ENCODE measurements at places on chromosomes 3 and 15.

- DNase-seq = no peak
These were observed 70.4 kb upstream of the C15orf39 start for GRCh38 chr15:75131269-75131643.

DNA sequence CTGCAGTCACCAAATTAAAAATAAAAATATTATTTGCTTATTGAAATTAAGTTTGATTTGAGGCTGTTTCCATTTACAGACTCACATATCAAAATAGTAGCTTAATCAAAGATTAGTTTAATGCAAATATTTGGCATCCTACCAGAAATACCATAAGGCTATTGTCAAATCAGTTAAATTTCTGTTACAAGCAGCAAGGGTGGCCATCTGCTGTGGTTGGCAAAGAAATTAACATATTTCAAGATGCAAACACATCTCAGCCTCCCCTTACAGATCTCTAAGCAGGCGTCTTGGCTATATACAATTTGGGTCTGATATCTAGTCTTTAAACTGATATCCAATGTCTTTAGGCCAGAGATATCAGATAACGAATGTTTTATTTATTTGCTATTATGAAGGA lies 83.2 kb upstream of the NEDD4 start:
- no peak for DNase-seq

GRCh38 chr3:180548050-180548449 lies 53.9 kb upstream of the TTC14 start:
- no peak for DNase-seq

GRCh38 chr15:79136434-79137046 lies 46.0 kb upstream of the RASGRF1 start:
- no peak for DNase-seq

- no peak for DNase-seq
These were observed 170.9 kb downstream of the AKAP13 start for GRCh38 chr15:85551221-85551832.

DNA sequence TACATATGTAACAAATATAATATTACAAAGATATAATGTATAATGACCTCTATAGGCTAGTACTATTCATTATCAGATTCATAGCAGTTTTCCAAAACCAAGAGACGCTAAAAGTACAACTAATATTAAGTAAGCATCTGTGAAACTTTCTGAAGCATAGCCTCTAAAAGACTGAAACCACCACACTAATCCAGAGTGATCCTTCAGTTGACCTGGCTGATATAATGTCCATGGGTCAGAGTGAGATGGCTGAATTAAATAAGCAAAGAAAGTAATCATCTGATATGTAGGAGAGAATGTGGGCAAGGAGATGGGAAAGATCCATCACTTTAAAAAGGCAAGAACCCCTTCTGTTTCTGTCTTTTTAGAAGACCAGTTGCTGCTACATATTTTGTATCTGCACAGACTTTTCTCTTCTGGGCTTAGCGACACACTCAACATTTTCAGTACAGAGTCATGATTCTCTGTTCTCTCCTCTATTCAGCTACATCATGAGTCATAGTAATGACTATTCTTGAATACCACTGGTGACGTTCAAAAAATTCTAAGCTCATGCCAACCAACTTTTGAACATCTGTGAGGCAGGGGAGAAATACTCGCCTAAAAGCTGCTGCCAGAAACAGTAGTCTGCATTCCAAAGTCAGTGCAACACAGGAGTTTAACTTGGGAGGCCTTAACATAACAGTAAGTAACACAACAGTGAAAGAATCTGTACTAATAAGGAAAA lies 149.6 kb downstream of the MAGI1 start:
- DNase-seq = no peak

- DNase-seq = no peak
These were observed 97.8 kb downstream of the SHQ1 start for GRCh38 chr3:72750405-72750965.

DNA sequence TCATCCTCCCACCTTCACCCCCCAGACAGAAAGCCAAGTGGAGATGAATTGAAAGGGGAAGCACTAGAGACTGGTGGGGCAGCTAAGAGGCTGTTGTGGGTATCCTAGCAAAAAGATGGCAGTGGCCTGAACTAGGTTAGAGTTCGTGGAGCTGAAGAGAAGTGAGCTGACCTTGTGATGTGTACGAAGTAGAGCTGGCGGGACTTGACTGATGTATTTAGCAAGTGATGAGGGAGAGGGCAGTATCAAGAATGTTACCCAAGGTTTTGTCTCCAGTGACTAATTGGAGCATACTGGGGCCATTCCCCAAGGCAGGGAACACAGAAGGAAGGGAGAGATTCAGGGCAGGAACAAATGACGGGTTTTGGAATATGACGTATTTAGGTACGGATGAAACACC lies 50.0 kb upstream of the CP start:
- no peak for DNase-seq

GRCh38 chr3:48750856-48751255 lies 33.8 kb upstream of the IP6K2 start:
- no peak for DNase-seq

- DNase-seq = no peak
These were observed 66.4 kb downstream of the PRTG start for GRCh38 chr15:55676507-55676906.

- no peak for DNase-seq
These were observed 111.4 kb upstream of the MBNL1 start for GRCh38 chr3:152157337-152157736.

DNA sequence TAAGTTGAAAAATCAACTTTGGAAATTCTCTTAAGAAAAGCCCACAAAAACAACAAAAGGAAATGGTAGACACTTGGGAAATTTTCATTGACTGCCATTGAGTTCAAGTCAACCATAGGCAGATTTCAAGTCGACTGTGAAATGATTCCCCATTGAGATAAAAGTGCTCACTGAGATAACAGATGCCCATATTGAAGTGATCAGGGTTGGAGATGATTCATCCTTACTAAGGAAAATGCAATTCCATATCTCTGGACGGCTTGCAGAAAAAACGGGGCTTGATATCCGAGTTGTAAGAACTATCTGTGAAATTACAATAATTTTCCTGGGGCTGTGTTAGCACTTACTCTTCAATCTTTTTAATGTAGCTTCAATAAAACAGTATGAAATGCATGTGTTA lies 373.1 kb upstream of the THRB start:
- DNase-seq = no peak

GRCh38 chr3:141323936-141324704 lies 44.2 kb upstream of the ZBTB38 start:
- no peak for DNase-seq

GRCh38 chr15:29344474-29344873 lies 74.9 kb upstream of the NSMCE3 start:
- no peak for DNase-seq

- no peak for DNase-seq
These were observed at the start of gene CPLX3 for GRCh38 chr15:74826364-74826819. TSS of gene CPLX3 (plus strand) at chr15:74826627. CDS start at chr15:74826704, 77 bp downstream.

DNA sequence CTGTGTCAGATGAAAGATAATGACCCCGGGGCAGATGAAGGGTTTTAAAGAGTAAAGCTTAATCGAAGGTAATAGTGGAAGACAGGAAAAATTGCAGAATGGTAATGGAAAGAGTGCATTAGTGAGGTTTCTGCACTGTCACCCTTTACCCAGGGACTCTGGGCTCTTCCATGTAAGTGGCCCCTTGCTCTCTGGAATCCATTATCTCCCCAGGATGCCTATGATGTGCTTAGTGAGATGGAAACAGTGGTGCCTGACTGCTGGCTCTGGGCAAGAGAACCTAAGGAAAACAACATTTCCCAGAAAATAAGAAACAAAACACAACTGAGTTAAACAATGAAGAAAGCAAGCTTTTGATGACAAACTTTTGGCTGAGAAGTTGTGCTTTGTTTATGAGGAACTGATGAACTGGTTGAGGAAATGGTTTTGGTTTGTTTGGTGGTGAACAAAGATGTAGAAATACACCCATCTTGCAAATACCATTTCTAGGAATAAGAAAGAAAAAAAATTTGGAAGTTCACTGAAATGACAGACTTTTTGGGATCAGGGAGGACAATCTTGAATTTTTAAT lies 119.9 kb upstream of the RASGRP1 start:
- no peak for DNase-seq

DNA sequence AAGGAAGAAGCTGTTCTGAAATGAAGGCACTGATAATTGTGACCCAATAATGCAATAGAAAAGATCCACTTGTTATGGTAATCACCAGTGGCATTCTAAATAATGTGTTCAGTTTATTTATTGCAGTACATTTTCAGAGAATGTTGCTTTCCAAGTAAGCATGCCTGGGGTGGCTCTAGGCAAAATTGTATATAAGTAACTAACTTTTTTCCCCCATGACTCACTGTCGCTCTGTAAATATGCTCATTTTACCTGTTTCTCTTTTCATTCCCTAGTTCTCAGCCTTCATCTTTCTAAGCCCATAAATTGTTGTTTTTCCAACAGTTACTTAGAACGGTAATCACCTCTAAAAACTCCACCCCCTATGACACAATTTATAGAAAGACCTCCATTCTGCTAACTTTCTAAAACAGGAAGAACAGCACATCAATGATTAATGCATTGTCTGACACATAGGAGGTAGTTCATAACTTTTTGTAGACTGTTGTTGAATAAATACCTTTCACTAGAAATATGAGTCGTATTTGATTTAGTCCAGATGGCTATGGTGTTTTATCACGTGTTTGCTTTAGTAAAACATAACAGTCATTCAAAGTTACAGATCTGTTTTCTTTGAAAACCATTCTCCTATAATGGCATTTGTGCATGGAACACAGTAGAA lies 143.1 kb downstream of the LSAMP start:
- no peak for DNase-seq

DNA sequence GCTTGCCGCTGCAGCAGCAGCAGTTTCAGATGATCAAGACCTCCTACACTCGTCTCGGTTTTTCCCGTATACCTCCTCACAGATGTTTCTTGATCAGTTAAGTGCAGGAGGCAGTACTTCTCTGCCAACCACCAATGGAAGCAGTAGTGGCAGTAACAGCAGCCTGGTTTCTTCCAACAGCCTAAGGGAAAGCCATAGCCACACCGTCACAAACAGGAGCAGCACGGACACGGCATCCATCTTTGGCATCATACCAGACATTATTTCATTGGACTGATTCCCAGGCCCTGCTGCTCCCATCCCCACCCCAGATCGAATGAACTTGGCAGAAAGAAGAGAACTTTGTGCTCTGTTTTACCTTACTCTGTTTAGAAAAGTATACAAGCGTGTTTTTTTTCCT lies 17.6 kb downstream of the CALML4 start:
- DNase-seq = no peak
